Thyroid gland (tissue), 4 donors: ENCODE measurements at places on chromosomes 13 and 19. TPM values are rescaled to one million over a fixed set of nuclear protein-coding genes. Genes with fewer than 3 reads are reported as not detected.

DNA sequence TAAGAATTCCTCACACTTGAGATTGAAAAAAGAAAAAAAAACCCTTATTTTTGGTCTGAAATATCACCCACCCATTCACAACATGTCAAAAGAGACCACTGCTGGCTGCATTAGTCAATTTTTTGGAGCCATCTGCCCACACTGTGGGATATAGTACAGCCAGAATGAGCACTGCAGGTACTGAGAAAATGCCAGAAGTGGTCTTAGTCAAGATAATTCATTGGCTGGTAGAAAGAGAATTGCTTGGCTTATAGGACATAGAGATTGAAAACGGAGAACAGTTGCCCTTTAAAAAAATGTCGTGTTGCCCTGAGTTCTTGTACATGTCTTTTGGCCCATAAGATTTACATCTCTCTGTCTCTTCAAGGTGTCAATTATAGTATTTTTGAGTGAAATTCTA lies 1899.5 kb downstream of the OLFM4 start:
- no peak overlapping the region for H3K4me3 ChIP-seq
- no peaks in the 10 kb centered on the region for H3K4me1 ChIP-seq
- no peaks in the 10 kb centered on the region for H3K27me3 ChIP-seq
- H3K36me3 ChIP-seq: no peaks in the 10 kb centered on the region
- no peak overlapping the region for H3K27ac ChIP-seq
- DNase-seq: no peak

- no peak for DNase-seq
- no peaks in the 10 kb centered on the region for H3K27me3 ChIP-seq
- no peaks in the 10 kb centered on the region for H3K36me3 ChIP-seq
- no peak overlapping the region for H3K4me3 ChIP-seq
- peaks cover 39% of the 10 kb centered on the region for H3K4me1 ChIP-seq
- no peak overlapping the region for H3K27ac ChIP-seq
Measured at GRCh38 chr19:17332677-17333581, 1.7 kb downstream of the ANO8 start.

Gene FGF14
- 0.04 TPM for total RNA-seq

GRCh38 chr19:18865973-18866799 lies 29.8 kb downstream of the CERS1 start:
- peak; percentile 36 for DNase-seq
- no peak overlapping the region for H3K4me3 ChIP-seq
- no peaks in the 10 kb centered on the region for H3K4me1 ChIP-seq
- no peaks in the 10 kb centered on the region for H3K27me3 ChIP-seq

Gene GJB2
- total RNA-seq: 0.46 TPM

DNA sequence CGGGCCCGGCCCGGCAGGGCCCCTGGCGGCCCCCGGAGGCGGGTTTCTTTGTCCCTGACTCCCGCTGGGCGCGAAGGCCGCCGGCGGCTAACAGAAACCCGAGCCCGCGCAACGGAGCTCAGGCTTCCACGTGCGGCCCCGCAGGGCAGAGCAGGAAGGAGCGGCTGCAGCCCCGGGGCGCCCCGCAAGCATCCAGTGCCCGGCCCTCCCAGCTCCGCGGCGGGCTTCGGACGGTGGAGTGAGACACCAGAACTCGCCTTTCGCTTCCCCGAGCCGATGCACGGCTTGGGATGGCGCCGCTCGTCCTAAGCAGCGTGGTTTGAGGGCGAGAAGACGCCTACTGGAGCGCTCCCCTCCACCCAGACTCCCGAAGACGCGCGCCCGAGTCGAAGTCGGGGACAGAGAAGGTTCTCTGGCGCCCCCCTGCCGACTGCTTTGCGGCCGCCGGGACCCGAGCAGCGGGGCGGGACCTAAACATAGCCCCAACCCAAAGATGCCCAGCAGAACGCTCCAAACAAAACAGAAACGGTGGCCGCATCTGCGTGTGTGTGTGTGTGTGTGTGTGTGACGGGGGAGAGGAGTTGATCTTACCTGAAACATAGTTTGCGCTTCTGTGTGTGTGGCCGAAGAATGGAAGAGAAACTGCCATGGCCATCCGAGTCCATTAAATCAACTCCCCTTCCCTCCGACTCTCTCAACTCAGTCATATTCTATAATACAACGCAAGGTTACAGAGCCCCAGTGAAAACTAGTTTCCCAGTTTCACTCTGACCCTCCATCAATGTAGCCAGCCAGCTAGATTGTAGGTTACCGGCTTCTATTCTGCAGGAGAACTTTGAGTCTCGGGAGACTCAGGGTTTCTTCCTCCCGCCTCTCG lies 629 bp upstream of the FGF9 start:
- DNase-seq: peak; percentile 49
- H3K4me1 ChIP-seq: peaks cover 37% of the 10 kb centered on the region
- H3K27ac ChIP-seq: no peak overlapping the region
- peak overlapping the region; percentile 3 for H3K4me3 ChIP-seq
- H3K27me3 ChIP-seq: no peaks in the 10 kb centered on the region

DNA sequence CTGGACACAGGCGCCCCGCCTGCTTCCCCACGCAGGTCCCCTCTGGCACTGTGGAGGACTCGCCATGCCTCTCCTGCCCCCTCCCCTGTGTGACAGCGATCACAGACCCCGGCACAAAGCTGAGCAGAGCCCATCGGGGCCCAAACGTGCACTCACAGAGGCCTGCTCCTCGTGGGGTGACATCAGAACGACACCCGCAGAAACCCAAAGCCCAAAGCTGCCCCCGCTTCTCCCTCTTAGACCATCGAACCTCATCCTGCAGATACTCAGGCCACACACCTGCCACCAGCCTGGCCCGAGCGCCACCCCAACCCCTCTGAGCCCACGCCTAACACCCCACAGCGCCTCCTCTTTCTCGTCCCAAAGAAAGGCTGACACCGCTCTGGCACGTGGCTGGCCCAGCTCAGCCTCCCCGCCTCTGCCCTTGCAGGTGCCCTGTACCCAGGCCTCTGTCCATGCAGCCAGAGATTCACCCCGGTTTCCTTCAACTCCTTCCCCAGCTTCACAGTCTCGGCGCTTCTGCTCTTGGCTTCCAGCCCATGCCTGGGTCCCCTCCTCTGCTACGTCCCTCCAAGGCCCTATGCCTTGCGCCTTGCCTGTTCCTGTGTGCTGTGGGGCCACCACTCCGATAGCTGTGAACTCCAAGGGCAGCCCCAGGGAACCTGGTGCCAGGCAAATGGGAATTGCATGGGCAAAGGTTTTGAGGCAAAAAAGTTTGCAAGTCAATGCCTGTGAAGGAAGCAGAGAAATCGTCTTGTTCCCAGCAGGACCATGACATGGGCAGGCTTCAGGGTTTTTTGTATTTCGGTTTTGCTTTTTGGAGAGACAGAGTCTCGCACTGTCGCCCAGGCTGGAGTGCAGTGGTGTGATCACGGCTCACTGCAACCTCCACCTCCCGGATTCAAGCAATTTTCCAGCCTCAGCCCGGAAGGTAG lies 831 bp upstream of the CBARP start:
- no peaks in the 10 kb centered on the region for H3K36me3 ChIP-seq
- DNase-seq: no peak
- no peaks in the 10 kb centered on the region for H3K27me3 ChIP-seq
- H3K27ac ChIP-seq: peak overlapping the region; percentile 94
- no peak overlapping the region for H3K4me3 ChIP-seq

Gene SYNGR4
- not detected for total RNA-seq

Gene ONECUT3
- not detected for total RNA-seq

- no peak for DNase-seq
- H3K27me3 ChIP-seq: no peaks in the 10 kb centered on the region
- no peaks in the 10 kb centered on the region for H3K4me1 ChIP-seq
- no peak overlapping the region for H3K4me3 ChIP-seq
Measured at GRCh38 chr13:38617936-38618335, 68.9 kb upstream of the FREM2 start.

DNA sequence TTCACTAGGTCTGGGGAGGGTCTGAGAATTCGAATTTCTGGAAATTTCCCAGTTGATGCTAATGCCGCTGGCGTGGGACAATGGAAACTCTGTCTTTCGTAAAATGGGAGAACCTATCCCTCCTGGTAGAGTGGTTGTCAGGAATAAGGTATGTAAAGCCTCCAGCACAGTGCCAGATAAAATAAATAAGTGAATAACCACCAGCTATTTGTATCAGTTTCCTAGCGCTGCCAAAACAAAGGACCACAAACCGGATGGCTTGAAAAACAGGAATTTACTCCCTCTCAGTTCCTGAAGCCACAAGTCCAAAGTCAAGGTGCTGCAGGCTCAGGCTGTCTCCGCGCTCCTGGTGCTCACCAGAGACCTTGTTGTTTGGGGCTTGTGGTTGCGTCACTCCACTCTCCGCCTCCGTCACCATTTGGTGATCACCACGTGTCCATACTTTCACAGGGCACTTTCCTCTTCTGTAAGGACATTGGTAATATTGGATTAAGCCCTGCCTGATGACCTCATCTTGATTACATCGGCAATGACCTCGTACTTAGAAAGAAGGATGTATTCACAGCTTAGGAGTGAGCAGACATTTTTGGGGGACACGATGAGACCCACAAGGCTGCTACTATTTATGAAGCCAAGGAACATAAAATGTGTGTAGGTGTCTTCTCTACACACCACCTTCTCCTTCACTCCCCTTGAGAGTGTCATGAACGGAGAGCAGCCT lies 428.5 kb downstream of the IRS2 start:
- no peak overlapping the region for H3K4me3 ChIP-seq
- H3K27me3 ChIP-seq: no peaks in the 10 kb centered on the region
- no peak for DNase-seq

DNA sequence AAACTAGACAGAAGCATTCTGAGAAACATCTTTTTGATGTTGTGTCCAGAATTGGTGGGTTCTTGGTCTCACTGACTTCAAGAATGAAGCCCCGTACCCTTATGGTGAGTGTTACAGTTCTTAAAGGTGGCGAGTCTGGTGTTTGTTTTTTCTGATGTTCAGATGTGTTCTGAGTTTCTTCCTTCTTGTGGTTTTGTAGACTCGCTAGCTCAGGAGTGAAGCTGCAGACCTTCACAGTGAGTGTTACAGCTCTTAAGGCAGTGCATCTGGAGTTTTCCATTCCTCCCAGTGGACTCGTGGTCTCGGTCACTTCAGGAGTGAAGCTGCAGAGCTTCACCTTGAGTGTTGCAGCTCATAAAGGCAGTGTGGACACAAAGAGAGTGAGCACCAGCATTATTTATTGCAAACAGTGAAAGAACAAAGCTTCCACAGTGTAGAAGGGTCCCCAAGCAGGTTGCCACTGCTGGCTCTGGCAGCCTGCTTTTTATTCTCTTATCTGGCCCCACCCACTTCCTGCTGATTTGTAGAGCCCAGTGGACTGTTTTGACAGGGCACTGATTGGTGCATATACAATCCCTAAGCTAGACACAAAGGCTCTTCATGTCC lies 1820.8 kb downstream of the UQCRFS1 start:
- H3K36me3 ChIP-seq: no peaks in the 10 kb centered on the region
- H3K27ac ChIP-seq: no peak overlapping the region
- DNase-seq: no peak

Gene FAM124A
- total RNA-seq: 9.1 TPM

DNA sequence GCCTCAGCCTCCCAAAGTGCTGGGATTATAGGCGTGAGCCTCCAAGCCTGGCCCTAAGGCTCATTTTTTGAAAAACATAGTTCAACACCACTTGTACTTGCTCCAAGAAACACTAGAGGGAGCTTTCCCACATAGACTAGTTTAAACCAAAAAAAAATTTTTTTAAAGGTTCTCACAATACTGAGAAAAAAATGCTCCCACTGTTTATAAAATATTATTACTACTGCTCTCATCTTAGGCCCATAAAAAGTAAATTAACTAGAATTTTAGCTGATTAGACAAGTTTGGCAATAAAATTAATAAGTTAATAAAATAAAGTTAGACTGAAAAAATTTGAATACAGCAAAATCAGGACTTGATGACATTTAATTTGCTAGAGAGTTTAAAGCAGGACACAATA lies 109.5 kb downstream of the TBC1D4 start:
- no peak overlapping the region for H3K4me3 ChIP-seq
- no peaks in the 10 kb centered on the region for H3K36me3 ChIP-seq
- H3K4me1 ChIP-seq: peaks cover 40% of the 10 kb centered on the region
- no peak for DNase-seq

Gene ZNF534
- not detected for total RNA-seq

DNA sequence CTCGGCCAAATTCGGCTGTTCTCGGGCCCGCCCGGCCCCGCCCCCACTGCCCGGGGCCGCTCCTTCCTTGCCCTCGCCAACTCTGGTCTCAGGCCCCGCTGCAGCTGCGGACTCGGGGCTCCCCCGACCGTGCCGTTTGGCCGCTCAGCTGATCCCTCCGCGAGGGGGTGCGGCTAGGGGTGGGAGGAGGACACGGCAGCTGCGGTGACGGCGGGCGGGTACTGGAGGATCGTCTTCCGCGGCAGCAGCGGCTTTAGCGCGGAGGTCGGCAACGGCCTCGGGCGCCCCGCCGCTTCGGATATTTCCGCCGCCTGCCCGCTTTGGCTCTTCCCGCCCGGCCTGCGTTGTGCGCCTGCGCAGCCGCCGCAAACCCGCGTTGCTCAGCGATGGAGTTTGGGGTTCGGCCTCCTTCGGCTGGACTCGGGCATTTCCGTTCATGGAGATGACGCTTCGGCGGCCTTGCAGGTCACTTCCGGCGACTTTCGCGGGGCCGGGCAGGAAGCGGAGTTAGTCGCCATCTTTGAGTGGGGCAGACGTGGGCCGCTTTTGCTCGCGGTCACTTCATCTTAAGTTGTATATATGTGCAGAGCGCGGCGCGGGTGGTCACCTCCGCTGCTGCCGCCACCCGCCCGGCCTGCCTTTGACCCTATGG lies 338 bp upstream of the UBE2M start:
- peak overlapping the region; percentile 100 for H3K27ac ChIP-seq
- peak; percentile 99 for DNase-seq
- peaks cover 48% of the 10 kb centered on the region for H3K4me1 ChIP-seq
- H3K36me3 ChIP-seq: peaks cover 16% of the 10 kb centered on the region
- no peaks in the 10 kb centered on the region for H3K27me3 ChIP-seq

DNA sequence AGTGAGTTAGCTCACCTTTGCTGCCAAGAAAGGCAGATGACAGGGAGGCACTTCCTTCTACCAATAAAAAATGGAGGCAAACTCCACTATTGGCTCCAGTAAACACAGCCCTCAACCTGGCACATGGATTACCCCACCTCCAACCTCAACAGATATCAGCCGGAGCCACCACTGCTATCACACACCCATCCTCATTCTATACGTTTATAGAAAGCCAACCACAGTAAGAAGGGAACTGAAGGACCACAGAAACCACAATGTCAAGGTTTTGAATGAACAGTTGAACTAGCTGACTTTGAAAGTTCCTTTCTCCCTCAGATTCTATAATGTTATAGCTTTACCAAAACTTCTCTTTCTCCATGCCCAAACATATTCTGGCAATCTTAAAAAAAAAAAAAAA lies 526.2 kb downstream of the UQCRFS1 start:
- no peaks in the 10 kb centered on the region for H3K36me3 ChIP-seq
- no peak overlapping the region for H3K27ac ChIP-seq
- no peak for DNase-seq
- no peaks in the 10 kb centered on the region for H3K27me3 ChIP-seq

DNA sequence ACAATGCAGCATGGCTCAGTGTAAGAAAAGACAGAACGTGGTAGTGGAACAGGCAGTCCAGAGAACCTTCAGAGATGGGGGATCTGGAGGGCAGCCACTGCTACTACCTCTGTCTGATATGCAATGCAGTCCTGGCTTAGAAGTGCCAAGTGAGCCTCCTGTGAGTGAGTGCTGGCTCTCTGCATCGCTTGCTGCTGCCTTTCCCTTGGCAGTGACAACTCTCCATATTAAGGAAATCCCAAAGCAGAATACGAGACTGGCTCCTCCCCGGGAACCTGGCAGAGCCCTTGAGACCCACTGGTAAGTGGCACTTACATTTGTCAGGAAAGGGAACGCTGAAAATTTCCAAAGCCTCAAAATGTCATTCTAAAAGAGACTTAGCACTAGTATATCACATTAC lies 7.5 kb downstream of the DOCK9 start:
- H3K4me1 ChIP-seq: peaks cover 34% of the 10 kb centered on the region
- DNase-seq: peak; percentile 82
- H3K36me3 ChIP-seq: no peaks in the 10 kb centered on the region
